ENCODE measurements at places on chromosomes 2 and 18.

DNA sequence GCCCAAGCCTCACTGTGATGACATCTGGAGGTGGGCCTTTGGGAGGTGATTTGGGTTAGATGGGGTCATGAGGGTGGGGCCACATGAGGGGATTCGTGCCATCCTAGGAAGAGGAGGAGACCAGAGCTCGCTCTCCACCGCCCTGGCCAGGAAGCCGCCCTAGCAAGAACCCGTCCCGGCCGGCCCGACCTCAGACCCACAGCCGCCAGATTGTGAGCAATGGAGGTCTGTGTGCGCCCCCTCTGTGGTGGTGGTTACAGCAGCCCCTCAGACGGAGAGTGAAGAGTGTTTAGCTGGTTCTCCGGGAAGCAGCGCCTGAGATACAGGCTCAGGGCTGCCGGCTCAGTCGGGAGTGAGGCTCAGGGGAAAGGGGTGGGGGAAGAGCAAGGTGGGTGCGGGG, 83.3 kb downstream of the RTP5 start:
- no peak for DNase-seq

GRCh38 chr2:96528006-96528699, 8.4 kb upstream of the ARID5A start:
- DNase-seq = peak; percentile 11

- DNase-seq = peak; percentile 18
Observed at GRCh38 chr2:109201465-109202327, 72.7 kb downstream of the SH3RF3 start.

GRCh38 chr2:238919307-238919706, 71.4 kb downstream of the TWIST2 start:
- no peak for DNase-seq

DNA sequence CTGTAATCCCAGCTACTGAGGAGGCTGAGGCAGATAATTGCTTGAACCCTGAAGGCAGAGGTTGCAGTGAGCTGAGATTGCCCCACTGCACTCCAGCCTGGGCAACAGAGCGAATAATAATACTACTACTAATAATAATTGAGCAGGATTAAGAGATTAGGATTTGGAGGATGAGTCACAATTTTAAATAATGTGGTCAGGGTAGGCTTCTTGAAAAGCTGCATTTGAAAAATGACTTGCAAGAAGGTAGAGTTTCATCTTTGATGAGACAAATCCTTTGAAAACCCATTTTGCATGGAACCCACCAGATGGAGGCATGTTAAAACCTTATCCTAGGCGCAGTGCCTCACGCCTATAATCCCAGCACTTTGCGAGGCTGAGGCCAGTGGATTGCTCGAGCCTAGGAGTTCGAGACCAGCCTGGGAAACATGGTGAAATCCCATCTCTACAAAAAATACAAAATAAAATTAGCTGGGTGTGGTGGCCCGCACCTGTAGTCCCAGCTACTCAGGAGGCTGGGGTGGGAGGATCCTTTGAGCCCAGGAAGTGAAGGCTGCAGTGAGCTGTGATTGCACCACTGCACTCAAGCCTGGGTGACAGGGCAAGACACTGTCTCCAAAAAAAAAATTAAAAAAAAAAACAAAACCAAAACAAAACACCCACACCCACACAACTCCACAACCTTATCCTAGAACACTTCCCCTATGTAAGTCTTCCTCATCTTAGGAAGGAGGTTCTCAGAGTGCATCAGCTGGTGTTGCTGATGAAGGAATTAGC, 3.3 kb upstream of the ATP8B1 start:
- peak; percentile 30 for DNase-seq

- no peak for DNase-seq
Observed at GRCh38 chr2:18682681-18683080, 93.3 kb upstream of the NT5C1B start.

- DNase-seq = no peak
Observed at GRCh38 chr18:3323900-3324299, 62.0 kb downstream of the MYL12B start.

GRCh38 chr2:143160732-143161707, 31.8 kb downstream of the ARHGAP15 start:
- no peak for DNase-seq

DNA sequence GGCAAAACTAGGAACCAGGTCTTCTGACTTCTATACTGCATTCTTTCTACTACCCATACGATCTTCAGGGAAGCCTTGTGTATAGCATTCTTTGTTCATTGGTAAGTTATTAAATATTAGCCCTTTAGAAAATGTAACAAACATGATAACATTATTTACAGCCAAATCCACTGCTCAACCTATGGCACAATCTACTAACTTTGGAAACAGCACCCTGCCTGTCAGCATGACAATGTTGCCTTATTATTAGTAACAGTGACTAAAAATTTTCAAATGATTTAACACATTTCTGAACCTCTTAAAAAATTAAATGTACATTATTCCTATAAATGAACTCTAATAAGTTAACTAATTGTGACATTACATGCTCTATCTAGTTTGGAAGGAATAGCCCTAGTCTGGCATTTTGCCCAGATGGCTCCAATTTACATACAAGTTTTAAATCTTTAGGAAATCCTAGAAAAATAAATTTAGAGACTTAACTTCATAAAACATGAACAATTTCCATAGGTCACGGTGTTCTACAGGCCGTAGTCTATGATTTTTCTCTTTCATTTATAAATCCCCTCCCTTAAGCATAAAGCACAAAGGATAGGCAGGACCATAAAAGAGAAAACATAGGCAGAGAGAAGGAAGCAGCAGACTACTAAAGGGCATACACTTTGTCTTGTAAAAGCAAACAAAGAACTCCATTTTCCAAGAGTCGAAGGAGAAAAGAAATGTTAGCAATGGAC, 33.7 kb downstream of the YES1 start:
- DNase-seq = no peak

GRCh38 chr2:120949957-120950590, 214.4 kb downstream of the GLI2 start:
- DNase-seq = no peak

GRCh38 chr2:59732871-59733566, 820.4 kb downstream of the BCL11A start:
- no peak for DNase-seq

- DNase-seq = no peak
Observed at GRCh38 chr2:31053929-31054782, 84.1 kb downstream of the GALNT14 start.

GRCh38 chr2:12169721-12170120, 423.3 kb downstream of the LPIN1 start:
- DNase-seq = no peak

DNA sequence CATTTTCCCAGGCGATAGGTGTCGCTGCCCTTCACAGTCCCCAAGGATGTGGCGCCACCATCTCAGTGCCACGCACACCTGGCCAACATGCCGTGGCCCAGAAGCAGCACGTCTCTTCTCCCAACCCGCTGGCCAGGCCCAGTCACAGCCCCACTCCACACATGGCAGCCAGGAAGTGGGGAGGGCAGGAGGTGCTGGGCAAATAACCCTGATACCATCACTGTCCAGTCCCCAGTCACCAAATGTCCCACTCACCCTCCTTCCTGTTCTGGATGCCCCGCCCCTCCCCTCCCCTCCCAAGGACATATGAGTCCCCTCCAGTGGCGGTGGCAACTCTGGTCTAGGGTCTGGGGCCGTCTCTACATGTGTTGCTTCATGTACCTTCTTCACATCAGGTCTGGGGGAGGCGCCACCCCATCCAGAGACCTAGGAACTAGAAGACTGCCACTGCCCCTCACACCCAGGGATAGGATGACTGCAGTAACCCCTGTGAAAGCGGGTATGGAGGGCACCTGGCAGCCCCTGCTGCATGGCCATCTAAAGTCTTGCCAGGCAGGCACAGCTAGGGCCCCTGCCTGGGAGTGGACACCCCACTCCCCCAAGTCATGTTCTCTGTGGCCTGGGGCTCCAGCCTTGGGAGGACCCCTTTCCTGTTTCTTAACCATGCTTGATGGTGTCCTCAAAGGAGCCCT, 7.3 kb upstream of the CAPN10 start:
- DNase-seq = no peak

GRCh38 chr2:28344756-28345373, 47.8 kb upstream of the FOSL2 start:
- peak; percentile 92 for DNase-seq

GRCh38 chr2:216549926-216550690, 51.5 kb downstream of the RPL37A start:
- DNase-seq = no peak

DNA sequence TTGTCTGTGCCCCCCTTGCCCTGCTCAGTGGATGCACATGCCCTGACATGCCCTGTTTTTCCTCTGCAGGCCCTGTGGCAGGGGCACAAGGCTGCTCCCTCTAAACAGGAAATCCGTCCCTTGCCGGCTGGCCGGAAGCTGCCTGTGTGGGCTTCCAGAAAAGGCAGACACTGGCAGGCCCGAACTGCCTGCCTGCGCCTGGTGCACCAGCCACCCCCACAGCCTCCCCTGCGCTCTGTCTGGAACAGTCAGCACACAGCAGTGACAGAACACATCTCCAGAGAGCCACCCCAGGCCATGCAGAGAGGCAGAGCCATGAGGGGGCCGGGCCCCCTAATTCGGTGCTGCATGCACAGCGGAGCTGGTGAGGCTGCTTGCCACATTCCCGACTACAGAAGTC, 33.5 kb downstream of the LOXHD1 start:
- peak; percentile 15 for DNase-seq

DNA sequence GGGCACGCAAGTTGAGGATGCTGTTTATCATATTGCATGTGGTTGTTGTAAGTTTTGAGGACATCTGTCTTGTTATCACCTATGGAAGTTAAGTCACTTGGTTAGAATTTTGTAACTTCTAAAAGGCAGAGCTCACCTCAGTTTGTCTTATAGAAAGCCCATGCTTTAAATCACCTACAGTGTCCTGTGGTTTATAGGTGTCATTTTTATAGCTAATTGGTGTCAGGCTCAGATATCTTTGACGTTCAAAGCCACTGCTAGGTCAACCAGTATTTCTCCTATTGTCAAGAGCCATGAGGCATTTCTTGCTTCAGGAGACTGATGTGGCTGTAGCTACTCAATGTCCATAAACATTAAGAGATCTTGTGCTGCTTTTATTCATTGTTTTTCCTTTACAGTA, 16.8 kb downstream of the ZNF532 start:
- no peak for DNase-seq

- no peak for DNase-seq
Observed at GRCh38 chr18:51370996-51371395, 173.5 kb upstream of the MEX3C start.

DNA sequence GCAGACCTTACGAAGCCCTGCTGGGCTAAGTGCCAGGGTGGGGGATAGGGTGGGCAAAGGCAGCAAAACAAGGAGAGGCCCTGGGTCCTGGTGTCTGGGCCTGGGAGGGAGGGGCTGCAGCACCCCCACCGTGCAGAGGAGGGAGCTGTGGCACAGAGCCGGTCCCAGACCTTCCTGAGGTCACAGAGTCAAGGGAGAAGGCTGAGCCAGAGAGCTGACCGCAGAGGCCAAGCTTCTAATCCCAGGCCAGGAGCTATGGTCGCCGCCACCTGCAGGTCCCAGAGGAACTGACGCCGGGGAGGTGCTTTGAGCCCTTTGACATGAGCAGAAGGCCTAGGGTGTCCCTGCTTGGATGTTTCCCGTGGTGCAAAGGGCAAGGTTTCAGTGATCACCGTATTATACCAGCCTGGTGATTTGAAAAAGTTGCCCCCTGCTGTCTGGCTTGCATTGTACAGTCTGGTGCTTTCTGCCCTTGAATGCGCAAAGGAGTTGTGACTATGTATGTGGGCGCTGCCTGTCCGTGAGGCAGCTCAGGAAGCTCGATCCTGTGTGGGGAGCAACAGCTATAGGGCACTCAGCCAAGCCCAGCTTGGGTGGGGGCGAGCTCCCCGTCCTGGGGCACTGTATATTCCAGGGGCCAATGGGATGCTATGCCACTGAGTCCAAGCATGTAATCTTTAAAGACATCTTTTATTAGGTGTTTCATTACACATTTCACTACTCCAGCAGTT, 44.3 kb downstream of the EDAR start:
- no peak for DNase-seq
